ENCODE measurements at places on chromosomes 3 and 15.

DNA sequence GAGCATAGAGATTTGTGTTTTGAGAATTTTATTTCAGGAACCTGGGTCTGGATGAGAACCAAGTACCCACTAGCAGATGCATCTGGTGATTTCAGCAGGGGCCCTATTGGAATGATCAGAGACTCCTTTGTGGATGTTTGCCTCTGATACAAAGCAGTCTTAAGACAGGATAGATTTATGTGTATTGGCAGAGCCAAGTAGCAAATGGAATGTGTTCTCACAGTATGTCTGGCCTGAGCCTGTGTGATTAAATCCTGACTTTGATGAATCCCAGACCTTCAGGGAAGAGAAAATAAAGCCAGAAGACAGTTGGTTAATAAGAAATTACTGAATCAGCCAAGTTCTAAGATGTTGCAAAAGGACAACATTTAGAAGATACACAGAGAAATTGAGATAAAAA is 755.5 kb upstream of the SEMA6D start:
- DNase-seq: no peak
- H3K27ac ChIP-seq: no peak overlapping the region
- H3K27me3 ChIP-seq: no peaks in the 10 kb centered on the region
- H3K36me3 ChIP-seq: no peaks in the 10 kb centered on the region

GRCh38 chr3:20186600-20187004 is 596 bp upstream of the SGO1 start:
- DNase-seq: no peak
- peak overlapping the region; percentile 61 for H3K4me3 ChIP-seq
- H3K36me3 ChIP-seq: no peaks in the 10 kb centered on the region
- H3K4me1 ChIP-seq: no peaks in the 10 kb centered on the region
- H3K27me3 ChIP-seq: no peaks in the 10 kb centered on the region
- peak overlapping the region; percentile 97 for H3K27ac ChIP-seq

GRCh38 chr15:90885432-90886290 is 1.4 kb downstream of the FES start:
- peak overlapping the region; percentile 52 for H3K4me3 ChIP-seq
- peak; percentile 71 for DNase-seq
- H3K27me3 ChIP-seq: no peaks in the 10 kb centered on the region
- H3K36me3 ChIP-seq: no peaks in the 10 kb centered on the region
- H3K27ac ChIP-seq: peak overlapping the region; percentile 98
- H3K4me1 ChIP-seq: peaks cover 11% of the 10 kb centered on the region

GRCh38 chr3:56321892-56322291 is 146.4 kb downstream of the ERC2 start:
- no peak overlapping the region for H3K4me3 ChIP-seq
- no peak for DNase-seq
- no peaks in the 10 kb centered on the region for H3K36me3 ChIP-seq
- H3K4me1 ChIP-seq: no peaks in the 10 kb centered on the region
- no peak overlapping the region for H3K27ac ChIP-seq

- DNase-seq: peak; percentile 47
- H3K4me1 ChIP-seq: no peaks in the 10 kb centered on the region
- H3K4me3 ChIP-seq: no peak overlapping the region
- H3K27me3 ChIP-seq: no peaks in the 10 kb centered on the region
Measured at GRCh38 chr3:189710620-189711402, 79.6 kb downstream of the TP63 start.

DNA sequence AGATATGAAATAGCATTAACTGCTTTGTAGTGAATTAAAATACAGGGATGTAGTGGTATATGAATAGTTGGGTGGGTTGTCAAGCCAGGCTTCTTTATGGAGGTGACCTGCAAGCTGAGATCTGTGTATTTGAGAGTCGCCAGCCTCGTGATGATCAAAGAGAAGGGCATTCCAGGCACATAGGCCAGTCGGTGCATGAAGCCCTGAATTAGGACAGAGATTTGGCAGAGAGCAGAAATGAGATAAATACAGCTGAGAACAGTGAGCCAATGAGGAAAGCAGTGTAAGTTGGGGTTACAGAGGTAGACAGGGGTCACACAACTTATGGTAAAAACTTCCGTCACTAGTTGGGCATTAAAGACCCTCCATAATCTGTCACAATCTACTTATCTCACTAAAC is 641.9 kb downstream of the OTOL1 start:
- H3K27me3 ChIP-seq: no peaks in the 10 kb centered on the region
- H3K27ac ChIP-seq: no peak overlapping the region
- no peak overlapping the region for H3K4me3 ChIP-seq
- DNase-seq: no peak

DNA sequence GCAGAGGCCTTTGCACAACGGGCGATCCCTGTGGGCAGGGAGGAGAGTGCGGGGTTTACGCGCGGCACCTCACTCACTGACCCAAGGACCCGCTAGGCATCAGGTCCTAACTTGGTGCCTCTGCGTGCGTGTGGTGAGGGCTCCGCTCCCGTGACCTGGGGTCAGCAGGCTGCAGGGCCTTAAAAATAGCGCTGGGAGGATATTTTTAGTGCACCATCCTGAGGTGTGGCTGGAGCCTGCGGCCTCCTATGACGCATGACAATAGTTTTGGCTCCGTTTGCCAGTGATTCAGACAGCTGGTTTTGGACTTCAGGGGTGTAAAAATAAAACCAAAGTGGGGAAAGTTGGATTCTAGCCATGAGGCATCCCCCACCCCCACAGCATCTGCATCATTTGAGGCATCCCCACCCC is 139.0 kb downstream of the FAM43A start:
- H3K4me3 ChIP-seq: no peak overlapping the region
- H3K27ac ChIP-seq: no peak overlapping the region
- no peak for DNase-seq
- no peaks in the 10 kb centered on the region for H3K4me1 ChIP-seq
- no peaks in the 10 kb centered on the region for H3K36me3 ChIP-seq

DNA sequence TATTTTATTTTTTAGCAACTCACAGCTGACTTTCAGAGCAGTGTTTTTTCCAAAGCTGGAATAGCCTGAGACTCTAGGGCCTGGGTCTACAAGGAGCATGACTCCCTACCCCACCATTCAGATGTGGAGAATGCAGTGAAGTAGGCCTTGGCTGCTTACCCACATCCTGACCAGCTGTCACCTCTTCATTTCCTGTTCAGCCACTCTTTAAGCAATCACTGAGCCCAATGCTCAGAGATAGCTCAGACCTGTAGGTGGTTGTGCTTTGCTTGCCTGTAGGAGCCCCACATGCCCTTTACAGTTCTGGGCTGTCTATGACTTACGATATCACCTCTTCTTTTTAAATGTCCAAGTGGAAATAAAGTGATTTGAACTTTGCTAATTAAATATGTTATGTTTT is 148.1 kb downstream of the NEK11 start:
- no peaks in the 10 kb centered on the region for H3K27me3 ChIP-seq
- no peak overlapping the region for H3K27ac ChIP-seq
- H3K4me1 ChIP-seq: no peaks in the 10 kb centered on the region
- DNase-seq: no peak
- H3K4me3 ChIP-seq: no peak overlapping the region
- H3K36me3 ChIP-seq: no peaks in the 10 kb centered on the region

DNA sequence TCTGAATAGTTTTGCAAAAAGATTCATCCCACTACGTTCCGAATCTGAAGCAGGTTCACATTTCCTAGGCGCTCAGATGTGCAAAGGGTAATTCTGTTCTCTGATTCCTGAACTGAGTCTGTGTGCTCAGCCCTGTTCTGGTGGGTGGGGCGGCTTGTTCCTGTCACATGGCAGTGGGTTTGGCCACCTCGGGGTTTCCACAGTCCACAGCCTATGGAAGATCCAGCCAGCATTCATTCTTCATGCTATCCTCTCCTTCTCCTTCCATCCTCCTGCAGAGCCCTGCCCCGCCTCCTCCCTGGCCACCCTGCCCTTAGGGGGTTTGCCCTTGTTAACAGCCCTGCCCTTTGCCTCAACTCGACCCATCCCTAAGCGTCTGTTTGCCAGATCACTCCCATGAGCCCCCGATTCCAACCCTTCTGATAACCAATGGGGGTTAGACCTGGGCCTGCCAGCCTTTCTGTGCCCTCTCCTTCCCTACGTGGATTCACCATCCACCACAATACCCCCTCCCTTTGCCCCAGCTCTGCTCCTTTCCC is 31.0 kb downstream of the PRR20G start:
- DNase-seq: no peak
- no peaks in the 10 kb centered on the region for H3K4me1 ChIP-seq
- H3K27me3 ChIP-seq: no peaks in the 10 kb centered on the region
- no peak overlapping the region for H3K4me3 ChIP-seq
- H3K36me3 ChIP-seq: no peaks in the 10 kb centered on the region

- no peak for DNase-seq
- no peaks in the 10 kb centered on the region for H3K27me3 ChIP-seq
- no peaks in the 10 kb centered on the region for H3K4me1 ChIP-seq
- no peak overlapping the region for H3K4me3 ChIP-seq
Measured at GRCh38 chr15:56356616-56357015, 8.6 kb upstream of the TEX9 start.

GRCh38 chr3:15475161-15475560 is 46.3 kb downstream of the COLQ start:
- DNase-seq: no peak
- no peak overlapping the region for H3K27ac ChIP-seq
- H3K4me1 ChIP-seq: no peaks in the 10 kb centered on the region
- H3K4me3 ChIP-seq: no peak overlapping the region
- H3K36me3 ChIP-seq: no peaks in the 10 kb centered on the region

GRCh38 chr15:38374556-38374955 is 79.4 kb upstream of the FAM98B start:
- H3K27ac ChIP-seq: peak overlapping the region; percentile 35
- no peaks in the 10 kb centered on the region for H3K4me1 ChIP-seq
- DNase-seq: no peak
- no peak overlapping the region for H3K4me3 ChIP-seq
- no peaks in the 10 kb centered on the region for H3K27me3 ChIP-seq
- no peaks in the 10 kb centered on the region for H3K36me3 ChIP-seq

DNA sequence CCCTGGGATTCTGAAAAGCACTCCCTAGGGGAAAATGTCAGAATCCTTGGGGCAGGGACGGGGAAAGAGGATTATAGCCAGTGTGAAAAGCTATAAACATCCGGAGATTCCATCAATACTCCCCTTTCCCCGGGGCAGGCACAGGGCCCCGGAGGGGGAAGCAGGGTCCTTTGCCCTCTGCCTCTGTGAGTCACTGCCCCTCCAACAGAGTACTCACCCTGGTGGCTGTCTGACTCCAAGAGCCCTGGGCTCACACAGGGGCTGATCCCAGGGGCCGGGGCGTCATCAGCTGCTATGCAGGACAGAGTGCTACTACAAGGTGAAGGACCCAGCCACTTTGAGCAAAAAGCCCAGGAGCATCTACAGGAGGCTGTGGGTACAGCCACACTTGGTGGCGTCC is 133.0 kb upstream of the PRR20G start:
- H3K4me3 ChIP-seq: no peak overlapping the region
- H3K27ac ChIP-seq: no peak overlapping the region
- peaks cover 17% of the 10 kb centered on the region for H3K27me3 ChIP-seq
- no peaks in the 10 kb centered on the region for H3K36me3 ChIP-seq
- DNase-seq: no peak

- no peaks in the 10 kb centered on the region for H3K36me3 ChIP-seq
- H3K27ac ChIP-seq: no peak overlapping the region
- peaks cover 43% of the 10 kb centered on the region for H3K27me3 ChIP-seq
- DNase-seq: no peak
- no peaks in the 10 kb centered on the region for H3K4me1 ChIP-seq
Measured at GRCh38 chr3:158091531-158091930, 14.7 kb downstream of the SHOX2 start.

- no peaks in the 10 kb centered on the region for H3K27me3 ChIP-seq
- peak overlapping the region; percentile 95 for H3K27ac ChIP-seq
- no peaks in the 10 kb centered on the region for H3K4me1 ChIP-seq
- peak overlapping the region; percentile 82 for H3K4me3 ChIP-seq
Measured at GRCh38 chr3:115659253-115660220, 36.2 kb downstream of the GAP43 start.
